Choroid plexus epithelial cell (primary cell): ENCODE measurements at places on chromosomes 6 and 20.

- peak; percentile 79 for DNase-seq
These were observed 23.9 kb upstream of the PRL start for GRCh38 chr6:22320750-22321149.

GRCh38 chr6:13538084-13538483, 36.3 kb upstream of the SIRT5 start:
- peak; percentile 85 for DNase-seq

DNA sequence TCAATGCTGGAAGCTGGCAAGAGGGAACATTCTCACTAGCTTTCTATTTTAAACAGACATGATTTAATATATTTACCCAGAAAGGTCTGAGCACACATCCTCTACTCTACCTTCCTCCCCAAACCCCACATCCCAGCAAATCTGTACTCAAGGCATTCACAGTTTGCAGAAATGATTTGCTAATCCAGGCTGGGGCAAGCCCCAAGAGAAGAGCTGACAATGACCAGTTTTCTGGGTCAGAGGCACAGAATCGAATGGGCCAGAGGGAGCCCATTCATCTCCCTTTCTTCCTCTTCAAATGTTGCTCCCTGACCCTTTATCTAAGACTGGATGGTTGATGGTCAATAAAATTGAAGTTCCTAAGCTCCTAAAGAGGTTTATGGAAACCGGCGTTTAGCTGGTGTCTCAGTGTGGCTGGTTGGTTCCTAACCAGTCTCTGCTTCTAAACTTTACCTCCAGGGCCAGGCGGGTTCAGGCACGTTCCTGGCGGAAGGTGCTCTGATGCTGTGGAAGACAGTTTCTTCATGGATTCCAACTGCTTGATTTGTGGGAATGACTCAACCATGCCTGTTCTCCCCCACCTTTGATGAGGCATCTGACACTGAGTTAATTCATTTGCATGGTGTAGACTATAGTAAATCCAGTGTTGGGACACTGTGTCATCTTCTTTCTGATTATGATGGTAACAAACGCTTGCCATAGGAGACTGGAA, 96.4 kb upstream of the IYD start:
- no peak for DNase-seq

DNA sequence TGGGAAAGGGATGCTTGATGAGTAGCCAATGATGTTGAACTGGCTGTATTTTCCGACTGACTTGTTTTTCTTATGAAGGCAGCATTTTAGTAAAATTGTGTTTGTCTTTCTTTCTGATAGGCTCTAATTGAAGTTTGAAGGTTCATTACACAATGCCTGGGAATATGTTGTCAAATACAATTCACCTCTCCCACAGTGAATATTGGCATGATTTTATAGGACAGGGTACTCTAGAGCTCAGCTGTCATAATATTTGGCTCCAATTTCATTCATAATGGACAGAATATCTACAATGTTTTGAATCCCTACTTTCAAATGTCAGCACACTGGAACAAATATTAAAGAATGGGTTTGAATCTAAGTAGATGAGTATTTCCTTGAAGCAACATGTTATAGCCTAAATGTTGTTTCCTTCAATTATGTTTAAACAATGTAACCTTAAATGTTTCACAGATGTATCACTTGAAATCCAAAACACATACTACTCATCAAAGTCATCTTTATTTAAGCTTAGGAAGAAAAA, 81.4 kb downstream of the LAMA2 start:
- DNase-seq = no peak

DNA sequence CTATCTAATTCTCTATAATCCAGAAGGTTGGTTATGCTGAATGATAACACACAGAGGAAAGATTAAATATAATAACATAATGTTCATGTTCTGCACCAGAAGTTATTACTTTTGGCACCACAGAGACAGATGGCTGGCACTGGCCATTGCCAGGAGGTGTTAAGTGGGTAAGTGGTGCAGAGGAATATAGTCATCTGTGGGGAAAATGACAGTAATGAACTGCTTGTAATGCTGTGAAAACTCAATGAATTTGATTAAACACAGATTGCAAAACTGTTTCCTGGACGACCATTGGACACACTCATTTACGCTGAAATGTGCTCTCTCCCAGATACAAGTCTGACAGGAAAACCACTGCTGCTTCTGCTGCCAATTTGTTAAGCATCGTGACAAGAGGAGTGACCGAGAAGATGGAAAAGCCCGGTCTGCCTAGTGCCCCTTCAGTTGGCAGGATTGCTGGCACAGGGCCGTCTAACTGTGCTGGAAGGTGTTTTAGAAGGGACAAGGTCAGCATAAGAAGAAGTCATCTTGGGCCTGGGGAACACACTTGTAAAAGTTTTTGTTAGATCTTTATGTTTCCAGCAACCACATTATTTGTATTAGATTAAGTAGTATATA, 567.4 kb downstream of the CBLN4 start:
- DNase-seq = no peak

- no peak for DNase-seq
These were observed 11.4 kb upstream of the KCNQ2 start for GRCh38 chr20:63483834-63484233.

- no peak for DNase-seq
These were observed 40.4 kb downstream of the FAM184A start for GRCh38 chr6:119037941-119038623.

GRCh38 chr20:57977141-57977540, 251.3 kb downstream of the ANKRD60 start:
- no peak for DNase-seq

- DNase-seq = peak; percentile 65
These were observed 6.9 kb downstream of the HLA-DPB1 start for GRCh38 chr6:33082702-33083101.

DNA sequence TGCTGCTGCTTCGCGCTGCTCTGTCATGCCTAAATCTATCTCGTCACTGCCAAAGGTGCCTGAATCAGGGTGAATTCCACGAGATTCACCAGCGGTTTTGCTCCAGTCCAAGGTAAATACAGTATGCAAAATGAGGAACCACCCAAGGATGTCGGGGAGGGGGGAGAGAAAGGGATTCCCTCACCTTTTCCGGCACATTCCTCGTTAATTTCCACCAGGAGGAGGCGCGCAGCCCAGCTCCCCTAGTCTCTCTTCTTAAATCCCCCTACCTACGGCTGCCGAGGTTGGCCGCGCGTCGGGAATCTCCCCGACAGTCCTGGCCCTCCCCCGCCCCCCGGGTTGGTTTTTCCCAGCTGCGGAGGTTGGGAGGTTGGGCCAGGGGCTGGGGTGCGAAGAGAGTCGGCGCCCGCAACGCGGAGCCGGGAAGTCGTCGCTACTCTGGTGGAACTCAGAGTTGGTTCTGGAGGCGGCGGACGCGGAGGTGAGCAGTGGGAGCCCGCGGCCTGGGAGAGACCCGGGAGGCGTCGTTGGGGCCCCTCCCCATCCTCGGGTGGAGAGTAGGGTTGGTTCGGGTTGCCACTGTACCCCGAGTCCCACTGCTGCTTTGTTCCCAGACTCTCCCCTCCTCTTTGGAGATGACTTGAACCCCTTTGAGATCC, at the start of gene TPBG:
TSS of gene TPBG (plus strand) at position 390 of the 659 bp plus-strand sequence. CDS start 1,145 bp downstream, outside the sequence.
- peak; percentile 67 for DNase-seq

DNA sequence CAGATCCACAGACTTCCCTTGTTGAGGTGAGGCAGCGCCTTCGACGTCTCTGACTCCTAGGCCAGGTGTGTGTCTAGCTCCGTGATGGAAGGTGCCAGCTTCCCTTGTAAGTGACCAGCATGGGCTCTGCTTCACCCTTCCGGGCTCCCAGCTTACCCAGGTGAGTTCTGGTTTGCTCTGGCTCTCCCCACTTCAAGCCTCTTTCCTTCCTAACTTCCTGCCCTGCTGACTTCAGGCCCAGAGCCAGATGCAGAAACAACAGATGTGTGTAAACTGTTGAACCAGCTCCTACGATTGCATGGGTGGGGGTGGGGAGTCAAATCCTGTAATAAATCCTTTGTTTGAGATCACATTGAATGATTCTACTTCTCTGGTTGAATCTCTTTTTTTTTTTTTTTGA, 51.6 kb upstream of the BMP6 start:
- peak; percentile 37 for DNase-seq

DNA sequence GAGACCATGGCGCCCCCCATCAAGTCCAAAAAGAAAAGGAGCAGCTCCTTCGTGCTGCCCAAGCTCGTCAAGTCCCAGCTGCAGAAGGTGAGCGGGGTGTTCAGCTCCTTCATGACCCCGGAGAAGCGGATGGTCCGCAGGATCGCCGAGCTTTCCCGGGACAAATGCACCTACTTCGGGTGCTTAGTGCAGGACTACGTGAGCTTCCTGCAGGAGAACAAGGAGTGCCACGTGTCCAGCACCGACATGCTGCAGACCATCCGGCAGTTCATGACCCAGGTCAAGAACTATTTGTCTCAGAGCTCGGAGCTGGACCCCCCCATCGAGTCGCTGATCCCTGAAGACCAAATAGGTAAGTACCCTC, 41.7 kb upstream of the NAA20 start:
- DNase-seq = peak; percentile 58

GRCh38 chr20:44085616-44086434, 101.2 kb downstream of the JPH2 start:
- no peak for DNase-seq

DNA sequence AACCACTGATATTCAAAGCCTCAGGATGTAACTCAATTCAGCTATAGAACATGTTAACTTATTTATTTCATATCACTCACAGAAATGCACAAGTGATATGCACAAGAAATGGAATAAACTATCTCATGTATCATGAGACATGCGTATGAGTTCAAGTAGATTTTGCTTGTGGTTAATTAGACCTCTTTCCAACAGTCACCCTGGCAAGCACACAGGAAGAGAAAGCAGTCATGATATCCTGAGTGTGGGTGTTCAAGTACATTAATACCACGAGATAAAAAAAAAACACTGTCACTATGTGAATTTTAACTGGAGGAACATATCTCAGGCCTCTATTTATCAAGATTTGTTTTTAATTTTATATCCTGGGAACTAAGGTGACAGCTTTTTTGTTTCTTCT, 64.2 kb downstream of the LAMP5 start:
- DNase-seq = no peak

- no peak for DNase-seq
These were observed 307.1 kb upstream of the PLN start for GRCh38 chr6:118240878-118241528.

- no peak for DNase-seq
These were observed 68.0 kb upstream of the INSM1 start for GRCh38 chr20:20299904-20300303.

GRCh38 chr6:150949526-150949925, 84.0 kb downstream of the MTHFD1L start:
- DNase-seq = no peak
